RWPE2 (cell line): ENCODE measurements at places on chromosomes 3 and 15.

DNA sequence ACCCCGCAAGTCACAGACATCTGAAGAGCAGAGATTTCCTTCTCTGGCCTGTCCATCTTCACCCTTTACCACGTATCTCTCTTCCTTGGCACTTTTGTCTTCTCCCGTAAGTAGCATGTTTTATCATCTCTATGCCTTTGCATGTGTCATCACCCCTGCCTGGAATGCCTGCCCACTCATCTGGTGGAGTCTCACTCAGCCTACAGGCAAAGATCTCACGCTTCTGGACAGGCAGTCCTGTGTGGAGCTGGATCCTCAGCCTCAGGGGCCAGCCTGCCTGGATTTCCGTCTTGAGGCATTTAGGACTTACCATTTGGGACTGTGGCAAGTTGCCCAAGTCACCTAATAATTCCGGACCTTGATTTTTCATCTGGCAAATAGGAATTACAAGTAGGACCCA, 114.3 kb upstream of the CACNA2D3 start:
- no peak for DNase-seq

- no peak for DNase-seq
Measured at GRCh38 chr3:152026033-152026556, 152.7 kb downstream of the SUCNR1 start.

DNA sequence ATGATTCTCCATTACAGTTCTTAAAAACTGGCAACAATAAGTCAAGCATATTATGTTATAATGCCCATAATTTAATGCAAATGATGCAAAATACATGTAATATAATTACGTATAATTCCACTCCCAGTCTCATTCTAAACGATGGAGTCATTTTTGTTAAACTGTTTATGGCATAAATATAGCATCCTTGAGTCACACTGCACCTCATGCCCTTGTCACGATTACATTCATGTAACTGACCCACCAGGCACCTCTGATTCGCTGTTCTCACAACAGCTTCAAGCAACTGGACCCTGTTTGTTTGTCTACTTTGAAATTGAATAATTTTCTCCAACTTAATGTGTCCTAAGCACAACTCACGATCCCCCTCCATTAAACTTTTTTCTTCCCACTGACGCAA, 148.0 kb upstream of the LRTM1 start:
- DNase-seq = no peak

GRCh38 chr3:36364260-36364659, 16.0 kb upstream of the STAC start:
- no peak for DNase-seq

DNA sequence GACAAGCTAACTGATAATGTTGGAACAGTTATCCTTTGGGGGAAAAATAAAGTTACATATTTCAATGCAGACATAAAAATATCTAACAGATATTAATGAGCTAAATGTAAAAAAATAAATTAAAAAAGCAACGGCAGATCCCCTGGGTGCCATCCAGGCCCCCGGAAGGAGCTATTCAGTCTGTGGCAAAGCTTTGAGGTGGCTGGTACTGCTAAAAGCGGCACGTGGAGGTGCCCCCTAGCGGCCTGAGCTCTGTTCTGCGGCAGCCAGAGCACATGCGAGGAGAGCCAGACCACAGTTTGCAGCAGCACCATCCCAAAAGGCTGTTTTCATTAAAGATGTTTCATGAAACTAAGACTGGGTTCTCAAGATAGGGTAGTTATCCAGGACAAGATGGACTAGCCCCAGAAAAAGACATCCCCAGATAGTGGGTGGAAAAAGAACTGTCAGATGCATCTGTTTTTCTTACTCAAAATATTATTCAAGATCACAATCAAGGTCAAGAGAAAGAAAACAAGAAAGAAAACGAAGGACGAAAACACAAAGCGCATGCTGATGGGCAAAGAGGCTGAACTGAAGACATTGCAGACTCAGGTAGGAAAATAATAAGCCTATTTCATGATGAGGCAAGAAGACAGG, 18.7 kb downstream of the AP3S2 start:
- peak; percentile 82 for DNase-seq

- DNase-seq = no peak
Measured at GRCh38 chr15:81155375-81156218, 21.5 kb downstream of the CFAP161 start.

GRCh38 chr3:124834723-124835718, 52.1 kb downstream of the ITGB5 start:
- peak; percentile 75 for DNase-seq

GRCh38 chr3:149377408-149378364, at the start of gene TM4SF1:
Gene TM4SF1, minus strand, starts transcription at chr3:149377649. Its CDS starts 102 bp downstream, at chr3:149377547.
- DNase-seq = peak; percentile 92

DNA sequence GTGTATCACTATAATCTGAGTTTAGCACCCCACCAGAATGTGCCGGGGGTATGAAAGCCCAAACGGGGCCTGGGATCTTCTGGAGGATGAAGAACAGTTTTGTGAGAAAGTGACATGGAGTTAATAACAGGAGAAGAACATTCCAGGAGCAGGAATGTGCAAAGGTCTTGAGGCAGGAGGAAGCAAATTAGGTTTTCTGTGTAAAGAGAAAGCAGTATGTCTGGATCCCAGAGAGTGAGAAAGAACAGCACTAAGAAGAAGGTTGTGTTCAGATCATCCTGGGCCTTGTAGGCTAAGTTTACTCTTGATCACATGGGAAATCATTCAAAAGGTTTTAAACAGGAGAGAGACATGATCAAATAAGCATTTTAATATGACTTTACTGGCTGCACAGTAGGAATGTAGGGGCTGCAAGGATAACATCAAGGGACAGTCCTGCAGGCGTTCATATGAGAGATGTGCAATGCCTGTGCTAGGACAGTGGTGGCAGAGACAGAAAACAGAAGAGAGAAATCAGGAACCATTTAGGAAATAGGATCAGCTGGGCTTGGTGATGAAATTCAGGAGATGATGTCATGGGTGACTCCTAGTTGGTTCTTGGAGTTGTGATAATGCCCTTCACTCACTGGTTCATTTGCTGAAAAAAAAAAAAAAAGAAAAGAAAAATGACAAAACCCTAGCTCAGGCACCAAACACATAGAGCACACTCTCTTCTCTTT, 113.5 kb downstream of the TNIK start:
- no peak for DNase-seq
